HFFc6 (cell line): ENCODE measurements at places on chromosomes 11 and 22. TPM values are rescaled to one million over a fixed set of nuclear protein-coding genes. Genes with fewer than 3 reads are reported as not detected.

The CEP57 gene
- total RNA-seq = 23.5 to 25.2 TPM (median 24.6 TPM) in 3 replicates

The HOATZ gene
- not detected in 3 replicates for total RNA-seq

The NLRP14 gene
- total RNA-seq = not detected in 3 replicates

The KCNJ5 gene
- not detected in 3 replicates for total RNA-seq

The OR52A1 gene
- not detected in 3 replicates for total RNA-seq

The LYVE1 gene
- not detected in 3 replicates for total RNA-seq

The INS gene
- not detected in 3 replicates for total RNA-seq

The ARVCF gene
- 1.8 to 2.8 TPM (median 2.4 TPM) in 3 replicates for total RNA-seq

The NPAS4 gene
- total RNA-seq = 0.53 TPM in 1 of 3 replicates, not detected in the others

The OR6A2 gene
- total RNA-seq = 0.12 TPM in 1 of 3 replicates, not detected in the others

The SEPTIN5 gene
- total RNA-seq = 7.1 to 13.5 TPM (median 8.6 TPM) in 3 replicates

The MYEOV gene
- 55.5 to 89.2 TPM (median 65.0 TPM) in 3 replicates for total RNA-seq

The NOX4 gene
- total RNA-seq = 2.7 to 5.1 TPM (median 5.0 TPM) in 3 replicates

The SEC14L6 gene
- total RNA-seq = not detected in 3 replicates

The SSTR3 gene
- total RNA-seq = not detected in 3 replicates

The ATF4 gene
- 237 to 247 TPM (median 239 TPM) in 3 replicates for total RNA-seq

The SCUBE2 gene
- total RNA-seq = 0.83 to 1.1 TPM (median 0.90 TPM) in 3 replicates

The DGCR6 gene
- 0.24 to 0.87 TPM (median 0.80 TPM) in 3 replicates for total RNA-seq

The DDB1 gene
- total RNA-seq = 251 to 282 TPM (median 255 TPM) in 3 replicates

The OR51A7 gene
- total RNA-seq = not detected in 3 replicates

The FAM111B gene
- total RNA-seq = 6.0 to 14.5 TPM (median 11.9 TPM) in 3 replicates

The MRPL49 gene
- 50.2 to 59.2 TPM (median 58.9 TPM) in 3 replicates for total RNA-seq

The ZC3H7B gene
- 104 to 131 TPM (median 113 TPM) in 3 replicates for total RNA-seq

The SCN3B gene
- total RNA-seq = not detected in 2 replicates

The TMEM135 gene
- 13.6 to 25.1 TPM (median 20.3 TPM) in 3 replicates for total RNA-seq

The CYP2D6 gene
- total RNA-seq = 0.17 and 0.23 TPM in 2 replicates

The POU2AF3 gene
- not detected in 3 replicates for total RNA-seq

The C11orf87 gene
- total RNA-seq = 0.10 to 0.51 TPM in 2 of 3 replicates, not detected in the other

The SCO2 gene
- total RNA-seq = 4.9 and 6.9 TPM in 2 replicates

The OR51E2 gene
- total RNA-seq = 0.10 TPM in 1 of 3 replicates, not detected in the others

The SCARF2 gene
- total RNA-seq = 65.1 to 84.0 TPM (median 78.7 TPM) in 3 replicates

The IGSF9B gene
- total RNA-seq = not detected in 3 replicates

The OR51I1 gene
- total RNA-seq = not detected in 3 replicates

The OR8A1 gene
- total RNA-seq = not detected in 3 replicates

The SLC25A18 gene
- total RNA-seq = not detected in 3 replicates

The ANKRD49 gene
- total RNA-seq = 6.9 to 7.9 TPM (median 7.7 TPM) in 3 replicates

The OR52N4 gene
- total RNA-seq = not detected in 3 replicates

The MS4A8 gene
- total RNA-seq = not detected in 3 replicates

The CTNND1 gene
- total RNA-seq = 140 to 151 TPM (median 150 TPM) in 3 replicates

The MUC2 gene
- 0.24 to 0.25 TPM in 2 of 3 replicates, not detected in the other for total RNA-seq

The ADM2 gene
- total RNA-seq = 1.2 to 3.4 TPM (median 3.4 TPM) in 3 replicates

The ABCC8 gene
- total RNA-seq = not detected in 3 replicates

The FOLR2 gene
- not detected in 3 replicates for total RNA-seq

The OR8G5 gene
- not detected in 3 replicates for total RNA-seq

The TMEM191C gene
- 1.3 to 1.5 TPM (median 1.3 TPM) in 3 replicates for total RNA-seq

The OR8D4 gene
- not detected in 3 replicates for total RNA-seq

The DNHD1 gene
- 1.8 to 2.1 TPM (median 2.1 TPM) in 3 replicates for total RNA-seq

The MS4A12 gene
- total RNA-seq = not detected in 2 replicates
